Stimulated activated CD4-positive, alpha-beta T cell treated with anti-CD3 and anti-CD28 coated beads, Interleukin-15, amount 100 ng/mL, for 1 hour (primary cell): ENCODE measurements at places on chromosomes 7 and 10.

GRCh38 chr7:50207686-50208255, 96.7 kb upstream of the IKZF1 start:
- DNase-seq, result no peak

DNA sequence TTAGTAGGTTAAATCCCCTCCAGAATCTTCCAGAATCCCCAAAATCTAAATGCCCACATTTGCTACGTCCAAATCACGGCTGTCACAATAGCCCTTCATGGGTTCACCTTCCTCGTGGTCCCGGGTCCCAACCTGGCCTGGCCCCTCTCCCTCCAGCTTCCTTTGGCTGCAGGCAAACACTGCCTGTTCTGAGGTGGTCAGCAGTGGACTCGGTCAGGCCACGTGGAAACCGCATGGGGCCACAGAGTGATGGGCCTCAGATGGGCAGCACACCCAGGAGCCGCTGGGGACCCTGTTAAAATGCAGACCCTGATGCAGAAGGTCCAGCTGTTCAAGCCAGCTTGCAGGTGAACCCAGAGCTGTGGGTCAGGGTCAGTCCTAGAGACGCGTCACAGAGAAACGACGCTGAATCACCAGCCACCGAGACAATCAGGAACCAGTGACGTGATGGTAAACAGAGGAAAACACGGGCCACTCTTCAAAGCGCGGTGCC, 588.6 kb downstream of the DNAJB6 start:
- no peak for DNase-seq

DNA sequence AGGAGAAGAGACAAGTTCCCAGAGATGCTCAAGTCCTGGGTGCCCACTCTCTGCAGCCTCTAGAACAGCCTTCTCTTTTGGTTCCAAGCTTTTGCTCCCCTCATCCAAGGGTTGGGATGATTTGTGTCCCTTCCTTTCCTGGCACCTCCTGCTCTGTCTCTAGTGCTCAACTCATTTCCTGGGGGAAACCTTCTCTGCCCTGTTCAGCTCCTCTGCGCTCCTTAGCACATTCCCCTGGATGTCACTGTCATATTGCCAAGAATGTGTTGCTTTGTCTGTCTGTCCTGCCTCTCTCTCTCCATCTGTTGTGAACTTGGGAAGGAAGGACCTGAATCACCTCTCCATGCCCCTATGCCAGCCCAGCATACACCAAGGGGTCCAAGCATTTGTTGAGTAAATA, 5.1 kb upstream of the LBX1 start:
- DNase-seq, result no peak

- DNase-seq, result no peak
These were observed 56.0 kb upstream of the COL13A1 start for GRCh38 chr10:69745698-69746097.

DNA sequence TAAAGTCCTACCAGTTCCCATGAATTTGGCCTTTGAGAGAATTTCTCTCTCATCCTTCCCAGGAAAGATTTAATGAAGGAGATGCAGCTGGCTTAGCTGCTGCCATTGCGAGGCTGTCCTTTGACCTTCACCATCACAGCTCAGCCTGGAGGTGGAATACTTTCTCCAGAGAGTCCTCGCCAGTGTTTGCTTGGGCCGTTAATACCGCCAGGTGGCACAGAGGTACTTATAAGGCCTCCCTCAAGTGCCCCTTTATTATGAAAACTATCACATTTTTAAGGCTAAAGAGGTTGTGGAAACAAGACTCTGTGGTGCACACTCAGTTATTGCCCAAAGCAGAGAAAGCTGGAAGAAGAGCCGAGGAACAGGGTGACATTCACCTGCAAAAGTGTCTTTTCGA, 330.6 kb downstream of the CCSER2 start:
- DNase-seq, result no peak

GRCh38 chr10:4699950-4700730, 125.9 kb upstream of the AKR1E2 start:
- no peak for DNase-seq

- no peak for DNase-seq
These were observed 276.6 kb downstream of the LRMDA start for GRCh38 chr10:75708060-75708459.

GRCh38 chr10:79424221-79425073, 21.0 kb downstream of the ZCCHC24 start:
- DNase-seq, result no peak

DNA sequence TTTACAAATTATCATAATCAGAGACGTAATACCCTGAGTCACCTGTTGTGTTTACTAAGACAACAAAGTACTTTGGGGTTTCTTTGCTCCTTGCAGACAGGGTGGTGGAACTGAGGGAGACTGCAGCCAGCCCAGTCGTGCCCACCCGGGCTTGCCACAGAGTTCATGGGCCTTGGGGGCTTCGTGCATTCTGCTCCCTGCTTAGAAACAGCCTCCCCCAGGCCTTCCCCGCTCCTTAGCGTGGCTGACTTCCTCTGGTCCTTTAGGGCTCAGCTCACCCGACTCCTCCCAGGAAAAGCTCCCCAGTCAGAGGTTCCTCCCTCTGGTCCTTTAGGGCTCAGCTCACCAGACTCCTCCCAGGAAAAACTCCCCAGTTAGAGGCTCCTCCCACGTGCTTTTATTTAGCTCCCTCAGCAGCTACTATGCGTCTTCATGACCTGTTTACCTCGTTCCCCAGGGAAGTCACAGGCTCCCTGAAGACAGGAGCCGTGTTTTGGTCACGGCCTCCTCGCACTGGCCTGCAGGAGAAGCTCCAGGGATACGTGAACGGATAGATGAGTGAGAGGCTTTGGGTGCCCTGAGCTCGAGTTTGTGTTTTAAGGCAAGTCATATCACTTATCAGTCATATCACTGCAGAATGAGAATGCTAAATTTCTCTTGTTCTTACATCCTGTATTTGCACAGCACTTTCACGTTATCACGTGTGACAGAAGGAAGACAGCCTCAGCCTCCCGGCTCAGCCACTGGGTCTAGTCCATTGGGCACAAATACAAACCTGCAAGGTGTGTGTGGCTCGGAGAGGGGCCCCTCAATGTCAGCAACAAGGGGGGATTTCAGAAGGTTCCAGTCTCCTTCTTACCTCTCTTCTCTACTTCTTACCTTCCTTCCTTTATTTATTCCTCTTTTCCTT, 52.7 kb upstream of the VIPR2 start:
- no peak for DNase-seq

DNA sequence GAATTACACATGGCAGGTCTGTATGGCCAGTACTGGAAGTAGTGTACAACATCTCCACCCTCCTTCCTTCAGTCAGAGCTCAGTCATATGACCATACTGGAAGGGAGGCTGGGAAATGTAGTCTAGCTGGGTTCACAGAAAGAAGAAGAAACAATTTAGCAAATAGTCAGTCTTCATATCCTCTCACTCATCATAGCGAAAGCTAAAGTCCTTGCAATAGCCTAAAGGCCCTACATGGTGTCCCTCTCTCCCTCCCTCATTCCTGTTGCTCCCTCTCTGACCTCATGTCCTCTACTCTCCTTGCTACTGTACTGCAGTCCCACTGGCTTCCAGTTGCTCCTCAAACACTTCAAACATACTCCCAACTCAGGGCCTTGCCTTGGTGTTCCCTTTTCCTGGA, 4.3 kb upstream of the CALU start:
- DNase-seq, result no peak

DNA sequence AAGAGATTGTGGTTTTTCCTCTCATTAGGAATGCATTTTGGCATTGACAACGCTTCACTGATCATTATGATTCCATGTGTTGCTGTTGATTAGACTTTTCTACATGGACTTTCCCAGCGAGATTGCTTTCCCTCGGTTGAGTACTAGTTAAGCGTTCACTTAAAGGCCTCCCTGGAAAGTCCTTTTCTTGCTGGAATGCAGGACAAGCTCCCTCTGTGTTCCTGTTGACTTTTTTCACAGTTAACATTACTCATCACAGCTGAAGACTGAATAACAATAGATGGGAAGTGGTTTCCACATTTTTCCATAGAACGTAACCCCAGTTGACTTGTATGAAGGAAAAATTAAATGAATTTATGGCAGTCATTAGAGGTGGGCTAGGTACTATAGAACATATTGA, 2.6 kb upstream of the CAV1 start:
- no peak for DNase-seq

DNA sequence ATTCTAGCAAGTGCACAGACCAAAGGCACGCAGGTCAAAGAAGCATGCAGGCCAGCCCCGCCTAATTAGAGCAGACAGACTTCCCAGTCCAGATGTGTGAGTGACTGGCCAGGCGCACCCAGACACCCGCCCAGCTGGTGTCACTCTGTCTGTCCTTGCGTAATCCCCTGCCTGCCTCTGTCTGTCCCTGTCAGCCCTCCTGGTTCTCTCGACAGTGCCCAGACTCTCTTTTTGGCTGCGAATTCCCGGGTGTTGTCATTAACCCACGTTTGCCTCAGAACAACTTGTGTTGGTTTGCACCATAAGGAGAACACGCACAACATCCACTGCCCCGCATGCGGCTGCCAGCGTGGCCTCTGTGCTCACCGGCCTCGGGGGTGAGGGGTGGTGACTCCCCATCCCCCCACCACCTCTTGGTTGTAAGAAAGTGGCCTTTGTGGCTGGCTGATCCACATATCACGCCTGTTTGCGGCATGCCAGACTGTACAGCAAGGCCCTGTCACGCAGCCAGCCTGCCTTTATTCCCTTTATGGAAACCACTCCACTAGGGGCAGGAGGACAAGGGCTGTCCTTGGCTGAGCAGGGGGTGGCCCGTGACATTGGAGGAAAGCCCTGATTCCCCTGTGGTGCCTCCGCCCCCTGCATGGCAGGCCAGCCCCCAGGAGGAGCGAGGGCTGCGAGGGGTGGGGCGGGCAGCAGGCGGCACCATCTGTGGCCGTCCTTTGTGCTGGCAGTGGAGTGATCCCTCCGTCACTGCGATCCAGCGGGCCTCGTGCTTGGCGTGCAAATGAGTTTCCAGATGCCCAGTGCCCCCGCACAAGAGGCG, 72.8 kb upstream of the PPIF start:
- no peak for DNase-seq

DNA sequence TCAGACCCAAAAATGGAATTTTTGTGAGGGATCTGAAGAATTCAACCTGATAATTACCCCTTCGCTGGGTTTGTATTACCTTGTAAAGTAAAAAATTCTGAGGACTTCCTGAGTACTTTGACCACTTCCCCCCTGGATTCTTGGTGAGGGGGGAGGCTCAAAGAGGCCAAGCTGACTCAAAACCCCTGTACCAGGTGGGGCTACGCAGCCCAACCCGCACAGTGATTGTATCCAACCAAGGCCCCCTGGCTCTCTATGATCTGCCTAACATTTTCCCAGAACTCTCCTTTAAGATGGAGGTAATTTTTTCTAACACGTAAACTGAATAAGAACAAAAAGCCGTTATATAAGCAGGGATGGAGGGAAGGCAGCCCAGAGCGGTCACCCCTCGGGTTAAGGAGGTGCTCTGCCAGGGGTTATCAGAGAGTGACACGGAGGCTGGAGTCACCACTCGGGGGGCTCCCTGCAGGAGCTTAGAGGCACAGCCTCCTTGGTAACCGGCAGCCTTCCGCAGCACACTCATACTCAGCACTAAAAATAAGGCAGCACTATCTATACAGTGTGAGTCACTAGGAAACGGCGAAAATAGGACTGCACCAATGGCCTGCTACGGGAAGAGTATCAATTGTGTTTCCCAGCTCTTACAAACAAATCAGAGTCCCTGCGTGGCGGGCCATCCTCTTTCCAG, 255.4 kb downstream of the ELMO1 start:
- DNase-seq, result no peak

- no peak for DNase-seq
These were observed 29.8 kb downstream of the GSDME start for GRCh38 chr7:24727154-24728120.

DNA sequence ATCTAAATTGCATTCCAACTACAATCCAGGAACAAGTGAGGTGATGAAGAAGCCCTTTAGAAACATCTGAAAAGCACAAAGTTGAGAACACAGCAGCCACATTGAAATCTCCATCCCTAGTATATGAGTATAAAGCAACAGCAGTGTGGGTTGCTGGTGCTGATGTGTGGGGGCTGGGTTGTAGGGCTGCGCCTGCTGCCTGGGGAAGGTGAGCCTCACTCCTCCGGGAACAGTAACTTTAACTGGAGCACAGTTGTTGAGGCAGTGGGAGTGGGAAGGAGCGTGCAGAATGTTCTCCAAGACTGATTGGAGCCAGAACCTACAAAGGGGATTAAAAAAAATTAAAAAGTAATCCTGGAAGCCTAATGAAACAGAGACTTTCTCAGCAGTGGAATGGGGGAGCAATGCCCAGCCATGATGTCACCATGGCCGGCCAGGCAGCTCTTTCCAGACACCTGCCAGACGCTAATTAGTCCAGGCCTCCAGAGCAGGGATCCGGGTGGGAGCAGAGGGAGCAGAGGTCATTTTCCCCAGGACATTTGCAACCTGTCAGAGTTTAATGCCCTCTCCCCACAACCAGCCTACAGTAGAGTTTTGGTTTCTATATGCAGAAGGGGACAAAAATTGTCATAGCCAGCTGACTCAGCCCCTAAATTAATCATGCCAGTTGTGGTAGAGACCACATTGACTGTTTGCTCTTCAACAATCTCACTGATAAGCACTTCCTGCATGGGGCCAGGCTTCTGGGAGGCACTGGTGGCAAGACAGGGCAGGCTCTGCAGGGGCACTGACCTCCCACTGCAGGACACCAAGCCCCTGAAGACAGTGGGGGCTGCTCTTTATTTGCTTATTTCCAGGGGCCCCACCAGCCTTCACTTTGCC, 133.0 kb upstream of the ZNF32 start:
- no peak for DNase-seq

GRCh38 chr7:33039903-33040292, 22.7 kb downstream of the NT5C3A start:
- DNase-seq, result no peak

GRCh38 chr7:20220921-20221547, 3.9 kb upstream of the MACC1 start:
- no peak for DNase-seq

DNA sequence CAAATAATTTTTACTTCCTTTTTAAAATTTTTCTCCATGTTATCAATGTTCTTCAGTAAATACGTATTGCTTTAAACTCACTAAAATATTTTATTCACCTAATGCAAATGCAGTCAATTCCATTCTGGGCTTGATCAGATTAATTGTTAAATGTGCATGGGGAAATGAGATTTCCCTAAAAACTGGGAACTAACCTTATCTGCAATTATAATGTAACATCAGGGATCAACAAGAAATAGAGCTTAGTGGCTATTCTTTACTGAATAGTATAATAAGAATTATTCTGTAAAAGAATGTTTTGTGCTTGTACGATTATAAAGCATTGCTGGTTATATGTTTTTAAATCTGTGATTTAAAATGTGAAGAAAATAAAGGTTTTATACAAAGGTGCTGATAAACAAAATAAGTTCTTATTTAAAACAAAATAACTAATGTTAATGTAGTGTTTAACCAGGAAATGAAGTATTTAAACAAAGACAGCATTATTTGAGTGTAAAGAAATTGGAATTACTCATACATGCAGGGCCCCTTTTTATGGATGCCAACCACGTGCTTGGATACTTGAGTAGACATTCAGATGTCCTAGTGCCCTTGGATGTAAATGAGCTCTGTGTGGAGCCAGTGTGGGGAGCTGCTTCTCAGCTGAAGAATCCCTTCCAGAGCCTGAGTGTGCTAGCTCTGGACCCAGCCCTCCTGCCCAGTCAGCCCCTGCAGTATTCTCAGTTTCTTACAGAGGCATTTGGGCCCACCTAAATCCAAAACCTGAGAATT, 84.2 kb downstream of the REEP3 start:
- DNase-seq, result no peak
